ENCODE measurements at places on chromosomes 13 and 19.

GRCh38 chr13:33153421-33154404 lies 131.8 kb downstream of the STARD13 start:
- DNase-seq = no peak

- DNase-seq = no peak
Measured at GRCh38 chr13:90792335-90792734, 555.2 kb upstream of the MIR17HG start.

DNA sequence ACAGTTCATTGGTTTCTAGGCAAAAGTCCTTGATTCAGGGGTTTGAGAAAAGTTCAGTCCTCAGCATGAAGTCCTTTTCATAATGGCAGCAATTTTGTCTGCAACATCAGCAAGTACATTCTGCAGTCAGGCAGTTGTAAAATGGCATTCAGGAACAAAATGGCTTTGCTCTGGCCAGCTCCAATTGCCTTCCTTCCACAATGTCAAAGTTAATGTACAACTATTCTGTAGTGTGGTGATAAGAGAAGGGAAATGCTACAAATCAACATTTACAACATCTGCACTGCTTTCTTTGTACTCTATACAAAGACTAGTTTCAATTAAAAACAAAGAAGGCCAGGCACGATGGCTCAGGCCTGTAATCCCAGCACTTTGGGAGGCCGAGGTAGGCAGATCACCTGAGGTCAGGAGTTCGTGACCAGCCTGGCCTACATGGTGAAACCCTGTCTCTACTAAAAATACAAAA lies 1.8 kb upstream of the NEK3 start:
- no peak for DNase-seq

- DNase-seq = no peak
Measured at GRCh38 chr19:33396701-33397535, 23.4 kb downstream of the CEBPG start.

- DNase-seq = no peak
Measured at GRCh38 chr19:16957151-16957701, 68.4 kb downstream of the F2RL3 start.

Data from thymus (tissue), 14 donors.